ENCODE measurements at places on chromosomes 2 and 18.

GRCh38 chr2:225510796-225511195 lies 111.3 kb downstream of the NYAP2 start:
- DNase-seq: no peak

GRCh38 chr2:48940606-48941005 lies 185.1 kb upstream of the LHCGR start:
- DNase-seq: no peak

DNA sequence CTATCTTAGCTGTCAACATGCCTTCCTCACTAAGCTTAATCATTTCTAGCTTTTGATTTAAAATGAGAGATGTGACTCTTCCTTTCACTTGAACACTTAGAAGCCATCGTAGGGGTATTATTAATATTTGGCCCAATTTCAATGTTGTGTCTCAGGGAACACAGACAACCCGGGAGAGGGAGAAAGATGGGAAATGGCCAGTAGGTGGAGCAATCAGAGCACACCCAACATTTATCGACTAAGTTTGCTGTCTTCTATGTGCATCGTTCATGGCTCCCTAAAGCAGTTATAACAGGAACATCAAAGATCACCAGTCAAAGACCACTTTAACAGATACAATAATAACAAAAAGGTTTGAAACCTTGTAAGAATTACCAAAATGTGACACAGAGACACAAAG lies 110.2 kb downstream of the OLA1 start:
- peak; percentile 13 for DNase-seq

DNA sequence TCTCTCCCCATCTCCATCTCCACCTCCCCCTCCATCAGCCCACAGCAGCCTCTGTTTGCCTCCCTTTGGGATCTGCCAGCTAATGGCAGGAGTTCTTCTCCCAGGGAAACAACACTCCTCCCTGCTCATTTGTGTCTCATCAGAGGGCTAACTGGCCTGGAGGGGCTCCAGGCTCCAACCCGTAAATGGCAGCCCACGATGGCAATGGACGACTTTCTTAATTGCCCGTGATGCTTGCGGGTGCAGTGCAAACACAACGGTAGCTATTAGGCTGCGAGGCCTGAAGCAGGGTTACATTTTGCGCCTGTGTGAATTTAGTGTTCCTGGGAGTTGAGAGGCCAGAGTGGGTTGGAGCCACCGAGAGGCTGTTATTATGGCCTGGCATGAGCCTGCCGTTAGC lies 285.1 kb downstream of the TNS1 start:
- no peak for DNase-seq

DNA sequence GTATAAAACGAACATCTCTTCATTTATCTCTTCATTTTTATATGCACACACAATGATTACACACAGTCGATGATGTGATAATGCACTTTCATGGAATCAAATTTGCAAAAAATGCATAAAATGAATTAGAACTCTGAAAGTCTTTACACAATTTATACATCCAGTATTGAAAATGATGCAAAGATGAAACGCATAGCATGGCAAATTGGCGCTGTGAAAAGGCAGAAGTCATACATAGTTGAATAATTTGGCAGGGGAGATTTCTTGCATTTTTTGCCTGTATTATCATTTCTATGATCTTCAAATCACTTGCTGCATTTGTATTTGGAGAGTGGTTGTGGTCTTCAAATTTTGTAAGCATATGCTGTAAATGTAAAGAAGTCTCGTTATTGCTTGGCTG lies 150.7 kb upstream of the LGALSL start:
- no peak for DNase-seq

GRCh38 chr2:20132990-20133535 lies 81.6 kb upstream of the LAPTM4A start:
- no peak for DNase-seq

DNA sequence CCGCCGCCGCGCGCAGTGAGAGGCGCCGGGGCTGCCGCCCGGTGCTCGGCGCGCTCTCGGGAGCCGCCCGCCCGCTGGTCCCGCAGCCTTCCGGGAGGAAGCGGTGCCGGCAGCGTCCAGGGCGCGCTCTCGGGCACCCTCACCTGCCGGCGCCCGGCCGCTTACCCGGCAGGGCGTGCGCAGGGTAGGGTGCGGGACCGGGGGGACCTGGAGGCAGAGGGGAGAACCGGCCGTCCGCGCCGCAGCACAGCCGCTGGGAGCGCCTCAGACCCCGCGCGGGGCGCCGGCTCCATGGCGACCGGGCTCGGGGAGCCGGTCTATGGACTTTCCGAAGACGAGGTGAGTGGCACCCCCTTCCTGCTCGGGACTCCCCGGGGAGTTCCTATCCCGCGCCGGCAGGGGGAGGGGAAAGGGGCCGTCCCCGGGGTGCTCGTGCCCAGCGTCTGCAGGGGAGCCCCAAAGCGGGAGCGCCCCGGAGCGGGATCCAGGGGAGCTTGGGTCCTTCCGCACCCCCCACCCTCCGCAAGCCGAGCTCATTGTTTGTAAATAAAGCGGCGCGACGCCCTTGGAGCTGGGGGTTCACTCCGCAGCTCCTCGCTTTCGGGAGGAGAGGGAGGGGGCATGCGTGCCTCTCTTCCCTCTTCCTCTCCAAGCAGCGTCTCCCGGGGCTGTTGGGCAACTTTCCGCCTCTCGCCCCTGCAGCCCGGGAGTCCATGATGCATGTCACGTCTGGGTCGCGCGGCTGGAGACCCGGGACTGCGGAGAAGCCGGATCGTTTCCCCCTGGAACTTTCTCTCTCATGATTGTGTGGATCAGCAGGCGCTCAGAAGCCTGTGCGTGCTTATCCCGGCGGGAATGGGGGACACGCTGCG lies 580 bp downstream of the NEDD4L start:
- DNase-seq: no peak
